Left lobe of liver (tissue), 2 donors: ENCODE measurements at places on chromosomes 6 and 20. TPM values are rescaled to one million over a fixed set of nuclear protein-coding genes. Genes with fewer than 3 reads are reported as not detected.

GRCh38 chr6:38435330-38435729 is 204.4 kb downstream of the BTBD9 start:
- no peak for DNase-seq

Gene DPM1
- total RNA-seq: 13.6 TPM

- no peak for DNase-seq
Measured at GRCh38 chr6:37860226-37860839, 40.8 kb downstream of the ZFAND3 start.

GRCh38 chr6:168163096-168163731 is 84.2 kb upstream of the FRMD1 start:
- DNase-seq: no peak

GRCh38 chr20:53390770-53391169 is 202.9 kb downstream of the ZNF217 start:
- no peak for DNase-seq

Gene ANGPT4
- total RNA-seq: 0.05 TPM

Gene EPHA7
- total RNA-seq: 0.10 TPM

- peak; percentile 98 for DNase-seq
Measured at GRCh38 chr6:125956506-125957390, at the start of gene HINT3. Gene HINT3, plus strand, starts transcription at chr6:125956770. Its CDS starts 208 bp downstream, at chr6:125956978.

GRCh38 chr6:6781172-6781872 is 192.8 kb downstream of the LY86 start:
- no peak for DNase-seq

DNA sequence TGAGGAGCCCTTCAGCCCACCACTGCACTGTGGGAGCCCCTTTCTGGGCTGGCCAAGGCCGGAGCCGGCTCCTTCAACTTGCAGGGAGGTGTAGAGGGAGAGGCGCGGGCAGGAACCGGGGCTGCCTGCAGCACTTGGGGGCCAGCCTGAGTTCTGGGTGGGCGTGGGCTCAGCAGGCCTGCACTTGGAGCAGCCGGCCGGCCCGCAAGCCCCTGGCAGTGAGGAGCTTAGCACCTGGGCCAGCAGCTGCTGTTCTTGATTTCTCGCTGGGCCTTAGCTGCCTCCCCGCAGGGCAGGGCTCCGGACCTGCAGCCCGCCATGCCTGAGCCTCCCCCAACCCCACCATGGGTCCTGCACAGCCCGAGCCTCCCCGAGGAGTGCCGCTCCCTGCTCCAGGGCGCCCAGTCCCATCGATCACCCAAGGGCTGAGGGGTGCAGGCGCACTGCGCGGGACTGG is 101.7 kb upstream of the ADGRB3 start:
- DNase-seq: no peak
